ENCODE measurements at places on chromosomes 11 and 22.

DNA sequence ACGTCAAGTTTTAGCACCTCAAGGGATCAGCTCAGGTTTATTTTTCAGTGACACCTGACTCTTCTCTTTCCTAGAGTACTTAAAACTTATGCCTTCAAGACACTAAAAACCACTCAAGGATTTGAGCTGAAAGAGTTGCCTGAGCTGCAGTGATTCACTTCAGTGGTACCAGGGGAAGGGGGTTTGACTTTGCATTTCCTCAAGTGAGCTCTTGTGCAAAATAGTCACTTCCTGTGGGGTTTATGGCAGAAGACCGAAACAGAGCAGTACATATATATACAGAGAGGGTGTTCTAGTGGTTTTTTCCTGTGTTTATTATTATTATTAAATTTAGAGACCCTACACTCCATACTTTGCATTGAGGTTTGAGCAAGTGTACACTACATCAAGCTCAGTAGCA is 60.7 kb downstream of the DBX1 start:
- DNase-seq: no peak

- DNase-seq: no peak
Measured at GRCh38 chr22:29300467-29300806, 6.0 kb upstream of the GAS2L1 start.

DNA sequence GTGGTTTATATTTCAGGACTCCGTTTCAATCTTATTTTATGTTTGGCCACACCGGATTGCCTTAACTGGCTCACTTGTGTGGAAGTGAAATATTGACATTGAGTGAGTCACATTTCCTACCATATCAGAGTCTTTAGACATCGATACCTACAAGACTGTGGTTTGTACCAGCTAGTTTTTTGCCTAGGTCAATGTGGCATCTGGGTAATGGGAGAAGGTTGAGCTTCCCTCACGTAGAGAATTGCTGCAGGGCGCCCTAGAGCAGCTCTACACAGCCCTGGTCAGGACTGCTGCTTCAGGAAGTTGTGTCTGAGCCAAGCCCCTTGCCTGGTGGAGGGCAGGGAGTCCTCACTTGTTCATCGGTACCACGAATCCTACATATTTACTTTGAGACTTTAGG is 1.6 kb downstream of the GRAMD1B start:
- no peak for DNase-seq

DNA sequence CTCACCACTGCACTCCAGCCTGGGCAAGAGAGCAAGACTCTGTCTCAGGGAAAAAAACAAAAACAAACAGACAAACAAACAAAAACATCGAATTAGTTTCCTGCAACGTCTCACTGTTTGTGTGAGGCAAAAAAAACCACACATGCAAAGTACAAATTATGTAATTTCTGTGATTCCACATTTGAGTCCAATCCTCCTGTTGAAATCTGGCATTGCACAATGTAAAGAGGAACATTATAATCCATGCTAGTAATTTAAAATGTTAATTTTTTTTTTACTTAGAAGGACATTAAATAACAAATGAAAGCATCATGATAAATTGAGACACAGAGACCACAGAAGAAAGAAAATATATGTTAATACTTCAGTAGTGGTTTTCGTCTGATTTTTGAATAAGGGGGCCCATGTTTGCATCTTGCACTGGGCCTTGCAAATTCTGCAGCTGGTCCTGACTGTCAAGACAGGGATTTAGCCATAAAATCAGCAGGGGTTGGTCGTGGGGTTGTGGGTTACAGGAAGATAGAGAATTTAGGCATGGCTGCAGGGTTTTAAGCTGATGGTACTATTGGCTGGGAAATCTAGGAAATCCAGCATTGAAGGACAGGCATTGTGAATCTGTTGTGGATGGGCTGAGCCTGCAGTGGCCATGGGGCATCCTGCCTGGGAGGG is 102.6 kb upstream of the ALDH3B2 start:
- DNase-seq: no peak

GRCh38 chr22:38567531-38568285 is 2.3 kb downstream of the DMC1 start:
- DNase-seq: peak; percentile 43

- no peak for DNase-seq
Measured at GRCh38 chr11:70688142-70688541, 289.8 kb downstream of the CTTN start.

- no peak for DNase-seq
Measured at GRCh38 chr22:28831140-28832072, 31.0 kb upstream of the XBP1 start.

DNA sequence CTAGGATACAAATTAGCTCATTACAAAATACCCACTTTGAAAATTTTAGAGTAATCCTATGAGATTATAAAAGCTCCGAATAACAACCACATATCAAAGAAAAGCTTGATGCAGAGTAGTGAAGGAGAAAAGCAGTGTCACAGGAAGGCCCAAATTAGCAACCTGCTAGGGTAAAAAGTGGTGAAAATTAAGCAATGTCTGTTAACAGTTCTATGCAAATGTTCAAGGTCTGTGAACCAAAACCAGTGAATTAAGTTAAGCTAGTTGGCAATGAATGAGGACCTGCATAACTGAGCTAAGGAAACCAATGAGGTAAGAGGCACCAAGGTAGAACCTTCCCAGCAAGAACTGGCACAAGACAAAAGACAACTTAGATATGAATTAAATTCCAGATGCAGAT is 29.6 kb downstream of the PRDM10 start:
- no peak for DNase-seq

DNA sequence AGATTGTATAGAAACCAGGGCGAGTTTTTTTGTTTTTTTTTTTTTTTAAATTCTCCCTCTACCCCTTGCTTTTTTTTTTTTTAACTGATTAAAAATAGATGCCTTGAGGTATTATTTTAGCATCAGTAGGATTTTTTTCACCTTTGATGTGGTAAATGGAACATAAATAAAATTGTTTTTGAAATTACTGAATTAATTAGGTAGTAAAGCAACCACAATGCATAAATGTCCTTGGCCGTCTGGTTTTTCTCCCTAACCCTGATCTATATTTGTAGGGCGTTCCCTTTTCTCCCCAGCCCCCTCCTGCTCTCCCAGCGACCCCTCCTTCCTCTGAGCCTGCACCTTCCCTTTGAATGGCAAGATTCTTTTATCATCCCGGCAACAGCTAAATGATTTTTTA is 107.8 kb downstream of the ZBTB16 start:
- no peak for DNase-seq

- DNase-seq: no peak
Measured at GRCh38 chr11:17496406-17496805, 19.8 kb upstream of the ABCC8 start.

DNA sequence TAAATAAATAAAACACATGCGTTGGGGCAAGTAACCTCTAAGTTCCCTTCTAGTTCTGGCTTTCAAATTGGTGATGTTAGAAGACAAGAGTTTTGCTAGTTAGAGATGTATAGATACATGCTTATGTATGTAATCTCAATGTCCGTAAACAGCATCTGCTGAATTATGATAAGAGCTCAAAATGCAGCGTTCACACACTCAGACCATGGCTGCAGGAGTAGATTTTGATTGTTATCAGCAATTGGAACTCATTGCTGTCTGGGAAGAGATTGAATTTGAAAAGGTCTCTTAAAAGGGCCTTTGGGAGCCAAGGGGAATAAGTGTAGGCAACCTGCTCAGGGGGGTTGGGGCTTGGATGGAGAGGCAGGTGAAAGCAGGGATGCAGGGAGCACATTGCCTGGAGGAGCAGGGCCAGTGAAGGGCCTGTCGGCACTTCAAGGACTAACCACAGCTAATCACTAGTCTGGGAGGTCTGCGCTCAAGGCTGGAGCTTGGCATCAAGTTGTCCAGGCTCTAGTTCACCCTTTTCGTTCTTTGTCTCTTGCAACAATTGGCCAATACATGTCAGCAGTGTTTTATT is 2.7 kb upstream of the RAG1 start:
- no peak for DNase-seq

Data from fibroblast of skin of abdomen (primary cell).